ENCODE measurements at places on chromosomes 1 and 21.

DNA sequence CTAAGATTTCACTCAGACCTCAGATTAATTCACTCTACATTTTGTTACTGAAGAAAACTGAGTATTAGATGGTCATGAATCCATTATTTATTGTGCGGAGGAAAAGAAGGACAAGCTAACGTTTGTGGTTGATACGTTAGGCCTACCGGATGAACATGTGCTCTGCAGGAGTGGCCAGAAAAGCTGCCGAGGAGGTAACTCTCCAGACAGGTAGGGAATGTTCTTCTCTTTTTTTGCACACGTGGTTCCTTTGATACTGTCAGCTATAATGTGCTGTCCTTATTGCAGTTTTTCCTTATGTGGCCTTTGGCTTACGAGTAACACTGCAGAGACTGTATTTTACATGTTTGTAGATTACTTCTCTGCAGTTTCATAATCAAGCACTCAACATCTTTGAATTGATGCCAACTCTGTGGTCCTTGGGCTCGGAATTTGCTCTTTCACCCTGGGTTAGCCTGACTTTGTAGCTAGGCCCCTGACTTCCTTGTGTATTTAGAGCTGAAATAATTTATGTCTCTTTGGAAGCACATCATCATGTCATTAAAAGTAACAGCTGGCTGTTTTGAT lies 13.6 kb downstream of the MTR start:
- no peak for DNase-seq

DNA sequence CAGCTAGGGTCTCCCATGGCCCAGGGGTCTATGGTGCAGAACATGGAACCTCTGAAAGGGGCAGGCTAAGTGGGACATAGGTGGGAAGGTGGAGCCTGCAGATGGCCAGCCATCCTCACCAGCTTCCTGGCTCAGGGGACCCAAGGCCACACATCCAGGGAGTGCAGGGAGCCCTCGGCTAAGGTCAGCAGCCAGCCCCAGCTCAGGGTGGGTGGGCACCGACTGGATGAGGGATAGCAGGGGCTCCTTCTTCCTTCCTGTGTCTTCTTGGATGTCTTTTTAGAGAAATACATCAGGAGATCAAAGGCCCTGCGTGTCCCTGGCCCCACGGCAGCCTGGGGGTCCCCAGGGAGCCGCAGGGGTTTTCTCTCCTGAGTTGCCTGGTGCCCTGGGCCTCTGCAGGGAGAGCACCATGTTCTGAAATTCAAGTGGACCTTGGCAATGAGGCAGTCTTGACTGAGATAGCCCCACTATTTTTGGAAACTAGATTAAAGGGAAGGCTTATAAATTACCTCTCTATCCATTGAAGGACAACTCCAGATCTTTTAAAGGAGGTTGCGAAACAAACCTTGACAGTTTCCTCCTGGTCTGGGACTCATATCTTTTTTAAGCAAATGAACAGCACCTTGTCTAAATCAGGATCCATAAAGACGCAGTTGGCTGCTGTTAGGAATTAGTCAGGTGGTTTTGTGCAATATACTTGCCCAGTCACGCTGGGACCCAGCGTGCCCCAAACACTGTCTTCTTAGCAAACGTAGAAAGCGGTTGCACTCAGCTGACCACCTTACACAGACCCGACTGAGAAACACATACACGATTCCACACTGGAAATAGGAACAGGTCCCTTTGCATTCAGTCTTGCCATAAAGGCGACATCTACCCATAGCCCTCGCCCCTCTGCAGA lies 242.3 kb downstream of the TOMM20 start:
- DNase-seq, result no peak

DNA sequence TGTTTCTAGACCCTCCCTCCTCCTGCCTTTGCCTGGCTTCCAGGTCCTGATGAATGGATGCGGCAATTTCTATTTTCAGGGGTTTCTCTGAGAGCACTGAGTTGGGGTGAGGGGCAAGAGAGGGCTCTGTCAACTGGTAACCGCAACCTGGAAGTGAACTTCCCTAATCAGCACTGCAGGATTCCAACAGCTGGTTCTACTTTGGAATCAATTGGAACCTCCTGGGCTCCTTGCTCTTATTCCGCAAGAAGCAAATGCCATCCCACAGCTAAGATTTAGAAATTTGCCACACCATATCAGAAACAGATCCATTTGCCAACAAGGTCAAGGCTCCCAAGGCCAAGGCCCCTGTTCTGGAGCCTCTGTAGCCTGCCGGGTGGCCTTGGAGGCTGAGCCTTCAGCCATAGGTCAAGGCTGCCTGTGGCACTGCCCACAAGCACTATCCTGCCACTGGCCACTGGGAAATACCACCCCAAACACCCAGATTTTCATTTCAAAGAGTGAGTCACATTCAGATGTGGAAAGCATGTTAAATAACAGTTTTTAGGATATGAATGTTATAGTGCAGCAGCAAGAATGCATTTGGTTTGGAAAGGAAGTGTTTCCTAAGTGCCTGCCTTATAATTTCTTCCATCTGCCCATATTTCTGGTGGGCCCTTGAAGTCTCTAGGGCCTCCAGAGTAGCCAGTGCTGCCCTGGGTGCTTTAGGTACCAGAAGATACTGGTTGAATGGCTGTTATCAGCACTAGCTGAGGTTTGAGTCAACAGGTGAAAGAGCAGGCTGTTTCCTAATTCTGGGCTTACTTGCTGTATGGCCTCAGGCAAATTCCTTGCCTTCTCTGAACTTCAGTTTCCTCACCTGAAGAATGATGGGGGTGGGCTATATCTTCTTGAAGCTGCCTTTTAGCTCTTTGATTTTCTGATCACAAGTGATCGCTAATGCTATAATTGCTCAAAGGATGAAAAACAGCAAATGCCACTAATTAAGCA lies 56.3 kb upstream of the JUN start:
- no peak for DNase-seq

GRCh38 chr1:200869376-200869752 lies 3.4 kb upstream of the GPR25 start:
- no peak for DNase-seq

GRCh38 chr1:118204648-118205047 lies 19.6 kb upstream of the SPAG17 start:
- no peak for DNase-seq

- no peak for DNase-seq
Measured at GRCh38 chr1:230857077-230857476, 11.2 kb downstream of the C1orf198 start.

DNA sequence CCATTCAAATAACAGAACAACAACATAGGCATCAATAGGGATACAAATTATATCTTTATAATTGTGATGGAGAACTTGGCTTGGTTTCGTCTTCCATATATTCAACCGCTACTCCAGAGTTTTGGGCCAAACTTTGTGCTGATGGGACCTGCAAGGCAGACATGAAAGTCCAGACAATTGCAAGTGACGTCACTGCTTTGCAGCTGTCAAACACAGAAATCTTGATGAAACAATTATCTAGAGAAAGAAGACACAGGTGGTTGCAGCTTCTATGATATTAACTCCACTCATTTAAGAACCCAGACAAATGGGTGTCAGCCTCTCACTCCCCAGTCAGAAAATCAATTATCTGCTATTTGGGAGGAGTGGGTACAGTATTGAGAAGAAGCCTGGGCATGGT lies 390.6 kb downstream of the NUF2 start:
- no peak for DNase-seq

- no peak for DNase-seq
Measured at GRCh38 chr21:44878053-44878982, 4.8 kb upstream of the PTTG1IP start.
